Posterior cingulate gyrus (tissue), 11 donors: ENCODE measurements at places on chromosomes 1 and 21.

DNA sequence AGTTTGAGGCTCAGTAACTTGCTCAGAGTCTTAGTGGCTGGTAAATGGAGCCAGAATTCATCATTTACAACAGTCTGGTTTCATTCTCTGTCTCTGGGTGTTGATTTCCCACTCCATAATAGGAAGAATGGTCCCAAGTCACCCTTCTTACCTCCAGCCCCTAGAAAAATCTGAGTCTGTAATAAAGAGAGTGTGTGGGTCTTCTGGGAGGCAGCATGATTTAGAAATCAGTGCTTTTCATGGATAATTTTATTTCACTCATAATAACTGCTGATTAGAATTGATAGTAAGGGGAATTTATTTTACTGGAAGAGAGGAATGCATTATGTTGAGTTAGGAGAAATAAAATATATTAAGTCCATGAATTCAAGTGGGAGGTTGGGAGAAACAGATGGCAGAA, 2.1 kb downstream of the PLA2G2D start:
- DNase-seq = no peak

GRCh38 chr1:26745191-26745590, 42.6 kb upstream of the PIGV start:
- no peak for DNase-seq

DNA sequence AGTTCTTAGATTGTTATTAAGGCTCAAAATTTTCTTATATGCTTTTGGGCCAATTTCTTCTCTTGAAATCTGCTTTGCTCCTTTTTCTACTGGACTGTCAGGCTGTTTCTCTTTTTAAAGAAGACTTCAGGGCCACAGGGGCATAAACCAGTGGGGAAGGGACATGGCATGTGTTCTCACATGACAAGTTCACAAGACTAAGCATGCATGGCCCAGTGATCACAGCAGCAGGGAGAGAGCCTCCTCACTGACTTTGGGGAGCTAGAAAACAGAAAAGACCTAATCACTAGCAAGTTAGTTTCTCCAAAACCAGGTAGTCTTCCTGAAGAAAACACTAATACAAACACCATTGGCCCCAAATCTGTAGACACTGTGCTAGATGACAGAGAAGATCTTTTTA, 64.8 kb downstream of the RAB3GAP2 start:
- DNase-seq = no peak

DNA sequence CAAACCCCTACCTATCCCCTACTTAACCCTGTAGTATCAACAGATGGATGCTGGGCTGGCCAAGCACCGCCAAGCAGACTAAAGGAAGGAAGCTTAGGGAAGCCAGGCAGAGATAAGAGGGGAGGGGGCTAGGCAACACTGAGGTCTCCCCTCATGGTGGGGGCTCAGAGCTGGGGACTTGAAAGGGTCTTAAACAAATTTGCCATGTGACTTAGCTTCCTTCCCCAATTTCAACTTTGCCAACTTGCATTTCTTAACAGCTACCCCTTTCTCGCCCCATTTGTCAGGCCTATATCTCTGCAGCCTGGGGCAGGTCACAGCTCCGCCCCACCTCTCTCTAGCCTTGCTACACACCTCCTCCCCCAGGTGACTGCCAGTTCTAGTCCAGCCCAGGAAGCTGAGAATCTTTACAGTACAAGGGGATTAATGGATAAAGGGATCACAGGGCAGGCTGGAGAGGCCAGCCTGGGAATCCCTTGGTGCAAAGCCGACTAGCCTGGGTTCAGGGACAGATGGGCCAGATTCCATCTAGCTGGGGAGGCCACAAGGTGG, 3.4 kb downstream of the KIF21B start:
- DNase-seq = no peak

DNA sequence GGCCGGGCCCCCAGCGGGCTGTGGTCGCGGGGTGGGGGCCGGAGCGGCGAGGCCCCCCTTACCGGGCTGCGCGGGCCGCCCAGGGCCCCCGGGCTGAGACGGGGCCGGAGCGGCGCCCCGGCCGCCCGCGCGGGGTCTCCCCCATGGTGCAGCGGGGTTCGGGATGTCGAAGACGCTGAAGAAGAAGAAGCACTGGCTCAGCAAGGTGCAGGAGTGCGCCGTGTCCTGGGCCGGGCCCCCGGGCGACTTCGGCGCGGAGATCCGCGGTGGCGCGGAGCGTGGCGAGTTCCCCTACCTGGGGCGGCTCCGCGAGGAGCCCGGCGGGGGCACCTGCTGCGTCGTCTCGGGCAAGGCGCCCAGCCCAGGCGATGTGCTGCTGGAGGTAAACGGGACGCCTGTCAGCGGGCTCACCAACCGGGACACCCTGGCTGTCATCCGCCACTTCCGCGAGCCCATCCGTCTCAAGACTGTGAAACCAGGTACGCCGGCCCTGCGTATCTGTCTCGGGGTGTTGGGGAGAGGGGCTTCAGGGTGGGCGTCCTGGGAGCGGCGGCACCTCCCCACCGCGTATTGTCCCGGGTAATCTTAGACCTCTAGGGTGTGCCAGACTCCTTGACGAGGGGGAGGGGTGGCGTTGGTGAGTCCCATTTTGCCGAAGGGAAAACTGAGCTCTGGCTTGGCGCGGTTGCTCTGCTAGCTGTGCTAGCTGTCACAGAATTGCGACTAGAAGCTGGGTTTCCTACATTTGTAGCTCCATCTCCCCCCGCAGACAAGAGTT, 745 bp downstream of the MAGI3 start:
- DNase-seq = peak; percentile 26

- DNase-seq = no peak
Measured at GRCh38 chr1:50704126-50704525, 255.9 kb downstream of the FAF1 start.

GRCh38 chr1:32201011-32201855, 838 bp downstream of the CCDC28B start:
- DNase-seq = peak; percentile 62

- DNase-seq = no peak
Measured at GRCh38 chr1:210797422-210797821, 336.5 kb downstream of the KCNH1 start.

- DNase-seq = no peak
Measured at GRCh38 chr1:186865253-186865652, 36.5 kb downstream of the PLA2G4A start.

- no peak for DNase-seq
Measured at GRCh38 chr1:41898191-41898713, 20.5 kb downstream of the HIVEP3 start.

- DNase-seq = no peak
Measured at GRCh38 chr1:94701796-94702441, 118.2 kb upstream of the SLC44A3 start.

DNA sequence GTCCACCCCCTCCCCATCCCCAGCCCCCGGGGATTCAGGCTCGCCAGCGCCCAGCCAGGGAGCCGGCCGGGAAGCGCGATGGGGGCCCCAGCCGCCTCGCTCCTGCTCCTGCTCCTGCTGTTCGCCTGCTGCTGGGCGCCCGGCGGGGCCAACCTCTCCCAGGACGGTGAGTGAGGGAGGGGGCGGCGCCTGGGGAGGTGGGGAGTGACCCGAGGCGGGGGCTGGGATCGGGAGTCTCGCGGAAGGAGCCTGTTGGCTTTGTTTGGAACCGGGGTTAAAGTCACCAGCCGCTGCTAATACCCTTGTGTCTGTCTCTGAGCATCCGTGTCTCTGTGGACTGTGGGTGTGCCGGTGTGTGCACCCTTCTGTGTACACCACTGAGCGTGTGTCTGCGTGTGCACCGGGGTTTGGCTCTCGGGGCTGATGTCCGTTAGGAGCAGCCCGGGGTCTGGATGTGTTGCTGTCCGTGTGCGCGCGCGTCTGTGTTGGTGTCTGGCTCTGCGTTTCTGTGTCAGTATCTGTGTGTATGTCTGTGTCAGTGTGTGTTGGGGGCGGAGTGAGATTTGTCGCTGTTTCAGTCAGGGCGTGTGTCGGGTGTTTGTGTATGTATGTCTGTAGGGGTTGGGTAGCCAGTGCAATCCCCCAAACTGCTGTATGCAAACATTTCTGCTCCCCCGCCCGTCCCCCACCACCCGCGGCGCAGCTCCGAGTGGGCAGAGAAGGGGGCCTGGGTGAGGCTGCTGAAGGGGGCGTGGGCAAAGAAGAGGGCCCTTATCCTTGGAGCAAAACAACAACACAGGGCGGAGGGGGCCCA, 480 bp downstream of the CADM3 start:
- DNase-seq = peak; percentile 34

- DNase-seq = no peak
Measured at GRCh38 chr1:5632224-5632623, 360.0 kb downstream of the NPHP4 start.

GRCh38 chr1:4312024-4312423, 342.4 kb upstream of the AJAP1 start:
- no peak for DNase-seq

GRCh38 chr1:24459551-24460266, 42.9 kb upstream of the RCAN3 start:
- no peak for DNase-seq

- no peak for DNase-seq
Measured at GRCh38 chr1:88608139-88608943, 75.7 kb upstream of the PKN2 start.

DNA sequence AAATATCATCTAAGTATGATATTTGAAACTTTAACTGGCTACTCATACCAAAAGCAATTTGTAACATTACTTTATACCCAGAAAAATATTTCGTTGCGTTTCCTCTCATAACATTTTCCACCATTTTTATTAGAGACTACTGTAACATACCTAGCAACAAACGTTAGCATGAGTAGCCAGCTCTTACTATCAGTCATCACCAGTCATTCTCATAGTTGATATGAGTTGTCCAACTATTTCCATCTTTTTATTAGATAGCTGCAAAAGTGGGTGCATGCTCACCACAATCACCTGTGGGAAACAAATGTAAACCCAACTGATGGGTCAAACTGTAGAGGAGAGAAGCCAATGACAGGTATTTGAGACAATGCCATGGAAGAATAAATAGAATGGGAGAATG, 114.6 kb downstream of the AKT3 start:
- DNase-seq = no peak

GRCh38 chr1:17802945-17803344, 47.8 kb downstream of the ACTL8 start:
- DNase-seq = no peak

DNA sequence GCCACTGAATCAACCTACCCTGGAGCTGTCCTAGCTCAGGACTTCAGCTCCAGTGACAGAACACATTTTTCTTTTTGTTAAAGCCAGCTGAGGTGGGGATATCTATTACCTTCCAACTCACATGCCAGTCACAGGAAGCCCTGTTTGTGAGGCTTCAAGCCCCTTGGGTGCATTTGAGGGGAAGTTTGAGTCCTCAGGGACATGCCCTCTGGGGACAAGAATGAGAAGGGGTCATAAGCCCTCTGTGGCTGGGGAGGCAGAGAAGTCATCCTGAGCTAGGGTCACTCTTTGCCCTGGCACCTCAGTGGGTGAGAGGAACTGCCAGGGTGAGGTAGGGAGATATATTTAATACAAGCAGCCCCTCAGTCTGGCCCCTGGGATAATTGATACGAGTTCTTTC, 33.5 kb upstream of the CLDN14 start:
- no peak for DNase-seq

GRCh38 chr1:20775700-20776099, 11.4 kb downstream of the HP1BP3 start:
- no peak for DNase-seq

DNA sequence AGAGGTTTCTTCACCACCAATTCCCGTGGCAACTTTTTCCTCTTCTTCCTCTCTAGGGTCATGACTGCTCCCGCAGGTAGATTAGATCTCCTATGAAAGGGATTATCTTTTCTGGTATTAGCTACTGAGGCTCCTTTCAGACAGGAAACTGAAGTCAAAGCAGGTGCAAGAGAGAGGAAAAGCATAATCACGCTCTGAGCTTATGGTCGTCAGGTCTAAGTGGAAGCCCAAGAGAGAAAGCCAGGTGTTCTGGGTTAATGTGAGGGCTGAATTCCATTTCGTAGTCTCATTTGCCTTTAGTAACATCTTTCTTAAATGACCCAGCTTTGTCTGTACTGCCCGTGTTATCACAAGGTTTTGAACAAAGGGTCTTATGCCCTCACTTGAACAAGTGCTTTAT, 8.3 kb upstream of the MAP3K21 start:
- DNase-seq = no peak

GRCh38 chr1:99239690-99240089, 24.6 kb upstream of the PLPPR4 start:
- no peak for DNase-seq

- DNase-seq = no peak
Measured at GRCh38 chr1:69283516-69283915, 284.2 kb upstream of the LRRC7 start.

- no peak for DNase-seq
Measured at GRCh38 chr1:32759521-32759981, 57.0 kb upstream of the SYNC start.

GRCh38 chr1:241048622-241049021, 308.4 kb downstream of the RGS7 start:
- no peak for DNase-seq

- no peak for DNase-seq
Measured at GRCh38 chr1:221912230-221912629, 170.3 kb upstream of the DUSP10 start.

- peak; percentile 53 for DNase-seq
Measured at GRCh38 chr1:150162862-150163706, 13.4 kb downstream of the PLEKHO1 start.

DNA sequence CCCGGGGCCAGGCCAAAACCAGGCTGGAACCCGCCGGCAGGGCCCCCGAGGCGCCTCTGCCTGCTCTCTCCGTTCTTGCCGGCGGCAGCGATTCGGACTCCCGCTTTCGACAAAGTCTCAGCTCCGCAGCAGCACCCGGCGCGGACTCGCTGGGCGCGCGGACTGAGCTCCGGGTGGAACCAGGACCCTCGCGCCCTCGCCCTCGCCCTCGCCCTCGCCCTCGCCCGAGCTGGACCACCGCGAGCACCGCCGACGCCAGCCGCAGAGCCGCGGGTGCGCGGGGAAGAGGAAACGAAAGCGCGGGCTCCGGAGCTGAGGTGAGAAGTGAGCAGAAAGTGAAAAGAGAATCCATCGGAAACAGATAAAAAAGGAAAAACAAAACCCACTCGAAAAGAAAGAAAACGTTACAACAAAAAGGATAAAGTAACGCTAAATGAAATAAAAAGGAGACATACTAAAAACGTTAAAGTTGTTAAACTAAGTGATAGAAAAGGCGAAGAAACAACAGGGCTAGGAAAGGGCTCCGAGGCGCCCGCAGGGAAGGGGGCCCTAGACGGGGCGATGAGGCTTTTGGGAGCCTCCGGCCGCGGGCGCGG, 64.9 kb downstream of the MEF2D start:
- no peak for DNase-seq

- no peak for DNase-seq
Measured at GRCh38 chr1:59444520-59444919, 147.6 kb downstream of the FGGY start.

- no peak for DNase-seq
Measured at GRCh38 chr1:201226859-201227488, 36.4 kb downstream of the IGFN1 start.

GRCh38 chr1:18581420-18581880, 49.2 kb upstream of the PAX7 start:
- DNase-seq = peak; percentile 21

GRCh38 chr1:167789501-167789900, 67.7 kb downstream of the MPZL1 start:
- DNase-seq = no peak
